ENCODE measurements at places on chromosomes 13 and 19. TPM values are rescaled to one million over a fixed set of nuclear protein-coding genes. Genes with fewer than 3 reads are reported as not detected.

The IGSF23 gene
- total RNA-seq: not detected

The GARIN5A gene
- 0.94 TPM for total RNA-seq

The LAMP1 gene
- 101 TPM for total RNA-seq

The ZNF793 gene
- total RNA-seq: 15.4 TPM

The TRPC4 gene
- not detected for total RNA-seq

The ZNF155 gene
- 13.7 TPM for total RNA-seq

The ZNF486 gene
- 14.6 TPM for total RNA-seq

The RPS15 gene
- total RNA-seq: 1,928 TPM

The TBCB gene
- 111 TPM for total RNA-seq

The ZNF90 gene
- total RNA-seq: 13.1 TPM

The GDF15 gene
- total RNA-seq: not detected

The SUGT1 gene
- total RNA-seq: 45.4 TPM

The KLK13 gene
- total RNA-seq: not detected

The TEX101 gene
- total RNA-seq: not detected

The NLRP11 gene
- total RNA-seq: not detected

The COX7A1 gene
- total RNA-seq: not detected

The PNMA8A gene
- total RNA-seq: 3.5 TPM

The APOC4 gene
- not detected for total RNA-seq

The RAB11B gene
- 112 TPM for total RNA-seq

The LILRA1 gene
- total RNA-seq: not detected

The CEBPA gene
- 0.99 TPM for total RNA-seq

The APC2 gene
- total RNA-seq: 0.08 TPM

The KLK12 gene
- total RNA-seq: not detected

The SIGLEC8 gene
- not detected for total RNA-seq

The PRX gene
- 3.8 TPM for total RNA-seq

The ZSWIM9 gene
- 9.4 TPM for total RNA-seq

The THSD1 gene
- total RNA-seq: 1.1 TPM

The SHISA2 gene
- total RNA-seq: 1.5 TPM

The CGB2 gene
- not detected for total RNA-seq

The MCEMP1 gene
- not detected for total RNA-seq

The TNFSF11 gene
- not detected for total RNA-seq

The NDUFA11 gene
- 116 TPM for total RNA-seq

The GPR183 gene
- 8.4 TPM for total RNA-seq

The DZIP1 gene
- total RNA-seq: not detected

The LILRA6 gene
- 0.39 TPM for total RNA-seq

The WASF3 gene
- 0.16 TPM for total RNA-seq

The FLT3LG gene
- total RNA-seq: 112 TPM

The C19orf85 gene
- total RNA-seq: not detected

The STOML3 gene
- not detected for total RNA-seq

The ZNF71 gene
- 9.3 TPM for total RNA-seq
